Stimulated activated CD4-positive, alpha-beta T cell treated with anti-CD3 and anti-CD28 coated beads, Interleukin-12 subunit alpha, Interleukin-12 subunit beta, amount 100 ng/mL, for 48 hours (primary cell): ENCODE measurements at places on chromosomes 7 and 10.

GRCh38 chr7:140260352-140261104 is 83.7 kb upstream of the KDM7A start:
- no peak for DNase-seq

GRCh38 chr7:80134115-80134535 is 506 bp upstream of the GNAI1 start:
- no peak for DNase-seq

DNA sequence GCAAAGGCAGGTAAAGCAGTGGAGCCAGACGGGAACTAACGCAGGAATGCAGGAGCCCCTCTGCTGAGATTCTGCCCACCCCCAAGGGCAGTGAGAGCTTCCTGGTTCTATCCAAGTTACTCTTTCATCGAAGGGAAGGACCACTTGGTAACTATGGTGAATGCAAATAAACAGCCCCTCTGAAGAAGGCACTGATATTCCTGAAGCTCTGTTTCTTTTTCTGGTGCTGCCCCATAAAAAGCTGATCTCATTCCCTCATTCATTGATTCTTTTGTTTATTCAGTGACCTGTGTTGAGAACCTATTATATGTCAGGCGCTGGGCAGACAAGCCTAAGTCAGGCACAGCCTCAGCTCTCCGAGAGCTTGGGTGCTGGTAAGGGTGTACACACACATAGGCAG is 217.3 kb downstream of the SNX10 start:
- no peak for DNase-seq

- DNase-seq, result no peak
Measured at GRCh38 chr10:36182179-36182566, 540.1 kb upstream of the FZD8 start.

- DNase-seq, result no peak
Measured at GRCh38 chr7:80918909-80919721, at the start of gene SEMA3C. TSS of gene SEMA3C (minus strand) at chr7:80919051. CDS start at chr7:80916781, 2,270 bp downstream.

DNA sequence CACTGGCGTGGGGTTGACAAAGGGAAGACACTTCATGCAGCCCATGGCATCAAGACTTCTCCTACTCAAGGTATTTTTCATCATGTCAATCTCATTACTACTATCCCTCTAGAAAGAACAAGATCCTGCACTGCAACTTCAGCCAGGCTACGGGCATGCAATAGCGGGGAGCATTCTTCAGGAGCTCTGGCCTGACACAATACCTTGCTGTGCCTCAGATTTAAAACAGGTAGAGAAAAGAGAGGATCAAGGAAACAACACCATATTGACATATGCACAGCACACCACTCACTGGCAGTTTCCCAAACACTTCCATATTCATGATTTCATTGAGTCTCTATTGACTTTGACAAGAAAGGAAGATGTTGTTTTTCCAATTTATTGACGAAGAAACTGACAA is 51.5 kb downstream of the DOCK4 start:
- DNase-seq, result no peak

- DNase-seq, result no peak
Measured at GRCh38 chr10:43061760-43062159, 15.1 kb upstream of the RET start.

DNA sequence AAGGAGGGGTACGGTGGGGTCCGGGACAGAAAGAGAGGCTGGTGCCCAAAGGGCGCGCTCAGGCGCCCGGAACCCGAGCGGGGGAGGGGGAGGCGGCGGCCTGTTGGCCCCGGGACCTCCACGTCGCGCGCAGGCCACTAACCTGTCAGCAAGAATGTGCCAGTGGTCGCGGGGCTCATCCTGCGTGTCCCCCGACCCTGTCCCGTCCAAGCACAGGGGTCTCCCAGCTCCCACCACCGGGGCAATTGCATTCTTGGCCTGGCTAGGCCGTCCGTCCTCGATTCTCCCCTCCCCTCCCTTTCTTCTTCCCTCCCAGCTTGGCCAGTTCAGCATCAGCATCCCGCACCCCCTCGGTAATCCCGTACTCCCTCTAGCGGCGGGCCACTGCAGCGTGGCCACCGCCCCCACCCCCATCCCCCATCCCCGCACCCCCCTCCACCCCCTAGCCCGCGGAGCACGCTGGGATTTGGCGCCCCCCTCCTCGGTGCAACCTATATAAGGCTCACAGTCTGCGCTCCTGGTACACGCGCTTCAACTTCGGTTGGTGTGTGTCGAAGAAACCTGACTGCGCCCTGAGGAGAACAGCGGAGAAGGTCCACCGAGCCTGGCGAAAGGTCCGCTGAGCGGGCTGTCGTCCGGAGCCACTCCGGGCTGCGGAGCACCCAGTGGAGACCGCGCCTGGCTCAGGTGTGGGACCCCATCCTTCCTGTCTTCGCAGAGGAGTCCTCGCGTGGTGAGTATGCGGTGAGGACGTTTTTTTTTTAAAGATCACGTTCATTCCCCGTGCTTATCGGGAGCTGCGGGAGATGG is at the start of gene SGCE:
Gene SGCE (minus strand): TSS at position 286 of the 810 bp plus-strand sequence. CDS start 35 bp downstream, at position 251.
- DNase-seq, result peak; percentile 38

DNA sequence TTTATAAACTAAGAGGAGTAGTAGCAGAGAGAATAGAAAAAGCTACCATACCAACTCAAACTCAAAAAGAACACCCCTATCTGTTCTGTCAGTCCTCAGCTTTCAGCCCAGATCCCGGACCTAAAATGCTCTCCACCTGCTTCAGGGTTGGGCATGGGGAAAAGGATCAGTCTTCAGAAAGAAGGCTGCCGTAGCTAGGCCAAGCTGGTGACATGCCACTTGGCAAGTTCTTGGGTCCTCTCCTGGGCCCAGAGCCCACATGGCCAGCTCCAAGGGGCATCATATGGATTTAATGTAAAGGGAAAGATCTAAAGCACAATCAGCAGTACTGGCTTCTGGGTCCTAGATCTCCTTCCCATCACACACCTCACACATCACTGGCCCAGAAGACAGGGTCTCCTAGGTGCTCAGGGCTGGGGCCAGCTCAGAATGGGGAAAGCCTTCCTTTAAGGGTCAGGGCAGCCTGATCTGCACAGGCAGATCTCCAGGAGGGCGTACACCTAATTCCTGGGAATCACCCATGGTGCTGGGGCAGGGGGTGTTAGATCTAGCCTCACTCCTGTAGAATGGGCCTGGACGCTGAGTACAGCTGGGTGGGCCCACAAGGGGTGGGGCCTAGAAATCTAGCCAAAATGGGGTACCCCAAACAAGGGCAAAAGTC is 2.5 kb downstream of the VAX1 start:
- no peak for DNase-seq

DNA sequence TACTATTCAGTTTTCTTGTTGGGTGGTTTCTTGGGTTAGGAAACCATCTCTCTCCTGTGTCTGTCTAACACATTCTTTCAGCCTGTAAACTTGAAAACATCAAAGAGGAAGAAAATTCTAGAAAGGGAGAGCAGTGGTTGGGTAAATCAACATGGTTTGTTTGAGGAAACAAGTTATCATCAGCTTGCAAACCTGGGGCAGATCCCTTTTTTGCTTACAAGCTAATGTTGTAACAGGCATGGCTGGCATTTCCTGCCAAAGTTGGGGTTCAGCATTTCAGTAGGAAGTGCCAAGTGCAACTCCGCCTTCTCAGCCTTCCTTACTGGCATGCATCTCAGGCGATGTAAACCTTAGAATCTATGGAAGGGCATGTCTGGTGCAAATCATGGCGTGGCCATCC is 112.6 kb downstream of the EEPD1 start:
- DNase-seq, result no peak

DNA sequence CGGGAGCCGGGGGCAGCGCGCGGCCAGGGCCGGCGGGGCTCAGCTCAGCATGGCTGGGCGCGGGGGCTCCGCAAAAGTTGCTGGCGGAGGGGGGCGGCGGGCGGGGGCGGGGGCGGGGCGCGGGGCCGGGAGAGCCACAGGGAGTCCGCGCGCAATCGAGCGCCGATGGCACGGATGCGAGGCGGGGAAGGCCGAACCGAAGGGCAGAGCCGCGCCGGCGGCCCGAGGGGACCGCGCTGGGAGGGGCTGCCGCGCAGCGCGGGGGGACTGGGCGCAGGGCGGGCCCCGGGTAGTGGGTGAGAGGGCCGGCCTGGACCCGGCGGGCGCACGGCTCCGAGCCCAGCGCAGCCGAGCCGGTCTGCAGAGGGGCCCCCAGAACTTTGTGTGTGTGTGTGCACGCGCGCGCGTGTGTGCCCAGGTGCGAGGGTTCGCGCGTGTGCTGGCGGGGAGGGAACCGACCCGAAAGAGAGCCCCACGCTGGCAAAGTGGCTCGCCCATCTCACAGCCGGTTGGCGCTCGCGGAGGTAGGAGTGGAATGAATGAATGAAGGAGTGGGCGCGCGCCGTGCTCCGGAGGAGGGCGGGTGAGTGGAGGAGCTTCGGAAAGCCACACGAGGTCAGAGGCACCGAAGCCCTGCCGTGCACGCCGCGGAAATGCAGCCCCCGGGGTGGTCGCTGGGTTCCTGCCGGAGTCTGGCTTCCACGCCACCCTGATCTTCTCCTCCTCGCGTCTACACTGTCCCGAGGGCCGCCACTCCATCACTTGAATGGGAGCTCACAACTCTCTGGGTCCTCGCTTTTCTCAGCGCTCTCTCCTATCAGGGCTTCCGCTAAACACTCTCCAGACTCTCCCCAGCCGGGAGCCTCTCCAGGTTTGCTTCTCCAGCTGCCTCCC is at the start of gene HIPK2:
Gene HIPK2 (minus strand): TSS at position 51 of the 894 bp plus-strand sequence. CDS start 375 bp downstream, outside the sequence.
- DNase-seq, result peak; percentile 39

DNA sequence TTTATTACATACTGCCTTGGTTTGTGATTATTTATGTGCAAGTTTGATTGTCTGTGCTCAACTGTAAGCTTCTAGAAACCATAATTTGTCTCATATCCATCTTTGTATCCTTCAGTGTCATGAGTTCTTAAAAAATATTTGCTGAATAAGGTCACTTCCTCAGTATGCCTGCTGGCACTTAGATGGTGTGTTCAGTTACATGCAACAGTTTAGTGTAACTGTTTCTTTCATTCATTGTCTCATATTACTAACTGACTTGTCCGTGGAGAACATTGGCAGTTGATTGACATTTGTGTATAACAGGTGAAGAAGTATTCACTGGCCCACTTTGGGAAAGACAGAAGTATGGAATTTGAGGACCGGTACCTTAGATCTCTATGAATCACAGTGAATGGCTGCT is 236.9 kb downstream of the PRKG1 start:
- DNase-seq, result no peak

DNA sequence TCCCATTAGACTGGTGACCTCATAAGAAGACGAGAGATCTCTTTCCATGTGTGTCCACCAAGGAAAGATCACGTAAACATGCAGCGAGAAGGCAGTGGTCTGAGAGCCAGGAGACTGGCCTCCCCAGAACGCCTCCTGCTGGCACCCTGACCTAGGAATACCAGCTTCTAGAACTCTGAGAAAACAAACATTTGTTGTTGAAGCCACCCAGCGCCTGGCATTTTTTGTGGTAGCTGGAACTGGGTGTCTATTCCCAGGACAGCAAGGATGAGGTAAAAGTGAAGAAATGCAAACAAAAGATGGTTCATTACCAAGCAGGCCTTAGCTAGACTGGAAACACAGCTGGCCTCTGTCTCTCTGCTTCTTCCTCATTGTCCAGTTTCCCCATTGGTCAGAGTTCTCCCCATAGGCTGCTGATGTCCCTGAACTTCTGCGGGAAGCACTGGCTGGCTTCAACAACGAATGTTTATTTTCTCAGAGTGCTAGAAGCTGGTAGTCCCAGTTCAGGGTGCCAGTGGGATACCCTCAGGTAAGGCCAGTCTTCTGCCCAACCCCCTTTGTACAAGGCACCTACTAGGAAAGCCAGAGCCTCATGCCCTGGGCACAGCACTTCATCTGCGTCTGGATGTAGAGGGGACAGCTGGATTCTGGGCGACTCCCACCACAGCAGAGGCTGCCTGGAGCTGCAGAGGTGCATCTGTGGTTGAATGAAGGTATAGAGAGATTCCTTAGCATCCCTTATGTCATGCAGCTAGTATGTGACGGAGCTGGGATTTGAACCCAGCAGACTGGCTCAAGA is 304.9 kb downstream of the TCERG1L start:
- no peak for DNase-seq

- DNase-seq, result no peak
Measured at GRCh38 chr7:90461219-90461618, 8.2 kb upstream of the PTTG1IP2 start.

- DNase-seq, result no peak
Measured at GRCh38 chr10:63260860-63261251, 127.7 kb downstream of the NRBF2 start.

- no peak for DNase-seq
Measured at GRCh38 chr10:87865241-87865881, 1.9 kb downstream of the PTEN start.

DNA sequence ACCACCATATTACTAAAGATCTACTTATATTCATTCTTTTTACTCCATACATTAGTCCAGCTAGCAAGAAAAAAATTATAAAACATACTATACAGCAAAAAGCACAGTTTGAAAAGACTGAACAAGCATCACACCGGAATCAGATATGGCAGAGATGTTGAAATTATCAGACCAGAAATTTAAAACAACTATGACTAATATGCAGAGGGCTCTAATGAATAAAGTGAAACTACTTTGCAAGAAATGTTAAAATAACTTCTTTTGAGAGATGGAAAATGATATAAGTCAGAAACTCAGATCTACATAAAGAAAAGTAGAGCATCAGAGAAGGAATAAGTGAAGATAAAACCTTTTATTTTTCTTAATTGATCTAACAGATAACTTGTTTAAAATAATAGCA is 50.9 kb downstream of the SGCE start:
- DNase-seq, result no peak

- DNase-seq, result no peak
Measured at GRCh38 chr10:73941300-73941699, 30.4 kb downstream of the PLAU start.

- DNase-seq, result no peak
Measured at GRCh38 chr7:6057316-6058129, 26.3 kb downstream of the ANKRD61 start.

DNA sequence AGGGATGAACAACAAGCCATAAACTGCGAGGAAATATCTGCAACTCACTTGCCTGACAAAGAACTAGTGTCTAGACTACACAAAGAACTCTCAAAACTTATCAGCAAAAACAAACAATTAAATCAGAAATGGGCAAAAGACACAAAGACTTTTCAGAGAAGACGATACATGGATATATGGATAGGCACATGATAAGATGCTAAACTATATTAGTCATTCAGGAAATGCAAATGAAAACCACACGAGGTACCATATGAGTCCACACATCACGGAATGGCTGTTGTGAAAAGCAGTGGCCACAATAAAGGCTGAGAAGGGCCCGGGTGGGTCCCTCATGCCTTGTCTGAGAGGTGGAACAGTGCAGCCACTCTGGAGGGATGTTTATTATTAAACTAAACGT is 267.8 kb downstream of the WDR37 start:
- peak; percentile 11 for DNase-seq

DNA sequence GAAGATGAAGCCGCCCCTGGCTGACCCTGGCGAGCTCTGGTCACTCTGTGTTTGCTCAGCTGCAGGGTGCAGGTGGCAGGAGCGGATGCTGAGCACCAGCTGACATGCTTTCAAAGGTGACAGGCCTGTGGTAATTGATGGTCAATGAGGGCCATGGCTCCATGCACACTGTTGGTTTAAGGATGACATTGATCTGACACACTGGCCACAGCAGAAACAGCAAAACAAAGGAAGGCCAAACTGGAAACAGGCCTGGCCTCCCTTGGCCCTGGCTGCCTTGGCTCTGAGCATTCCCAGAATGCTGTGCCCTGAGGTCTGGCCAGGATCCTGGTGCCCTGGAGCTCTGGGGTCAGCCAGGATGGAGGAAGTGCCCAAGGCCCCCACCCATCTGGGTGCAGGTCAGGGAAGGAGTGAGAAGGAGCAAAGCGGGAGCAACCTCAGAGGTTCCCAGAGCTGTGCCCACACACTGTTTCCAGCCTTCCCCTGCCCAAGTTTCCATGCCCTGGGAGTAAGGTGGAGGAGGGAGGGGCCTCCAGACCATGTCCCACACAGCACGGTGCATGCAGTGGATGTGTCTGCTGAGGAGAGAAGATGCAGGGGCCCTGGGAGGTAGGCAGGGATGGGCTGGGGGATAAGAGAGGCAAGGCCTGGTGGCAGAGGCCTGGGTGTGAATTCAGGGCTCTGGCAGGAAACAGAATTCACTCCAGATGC is 302.2 kb downstream of the RPS24 start:
- DNase-seq, result no peak
